AG04449 (cell line): ENCODE measurements at places on chromosomes 3 and 15.

- no peak for DNase-seq
Measured at GRCh38 chr3:196969134-196969659, 564 bp upstream of the PIGZ start.

DNA sequence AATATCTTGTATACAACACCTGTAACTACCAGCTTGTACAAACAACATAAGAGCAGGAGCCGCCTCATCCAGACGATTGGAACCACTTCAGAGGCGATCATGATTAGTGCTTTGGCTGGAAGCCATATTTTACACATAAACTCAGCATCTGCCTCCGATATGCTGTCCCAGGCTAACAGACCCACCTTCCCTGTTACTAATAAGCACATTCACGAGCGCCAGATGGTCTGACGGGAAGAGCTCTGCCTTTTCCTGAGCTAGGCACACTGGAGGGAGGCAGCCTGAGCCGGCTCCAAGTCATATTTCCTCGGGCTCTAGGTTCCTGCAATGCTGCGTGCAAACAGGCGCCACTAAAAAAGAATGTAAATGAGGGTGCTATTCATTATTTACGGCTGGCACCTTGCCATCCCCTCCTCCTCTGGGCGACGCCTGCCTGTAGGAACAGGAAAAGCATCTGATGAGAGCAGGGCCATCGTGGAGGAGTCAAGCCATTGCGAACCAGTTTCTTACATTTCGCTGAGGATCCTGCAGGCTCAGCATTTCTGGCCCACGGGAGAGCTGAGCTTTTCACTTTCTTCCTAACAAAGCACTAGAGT lies 98.2 kb downstream of the ANXA2 start:
- no peak for DNase-seq

- DNase-seq, result no peak
Measured at GRCh38 chr15:88073391-88073691, 183.2 kb downstream of the NTRK3 start.

DNA sequence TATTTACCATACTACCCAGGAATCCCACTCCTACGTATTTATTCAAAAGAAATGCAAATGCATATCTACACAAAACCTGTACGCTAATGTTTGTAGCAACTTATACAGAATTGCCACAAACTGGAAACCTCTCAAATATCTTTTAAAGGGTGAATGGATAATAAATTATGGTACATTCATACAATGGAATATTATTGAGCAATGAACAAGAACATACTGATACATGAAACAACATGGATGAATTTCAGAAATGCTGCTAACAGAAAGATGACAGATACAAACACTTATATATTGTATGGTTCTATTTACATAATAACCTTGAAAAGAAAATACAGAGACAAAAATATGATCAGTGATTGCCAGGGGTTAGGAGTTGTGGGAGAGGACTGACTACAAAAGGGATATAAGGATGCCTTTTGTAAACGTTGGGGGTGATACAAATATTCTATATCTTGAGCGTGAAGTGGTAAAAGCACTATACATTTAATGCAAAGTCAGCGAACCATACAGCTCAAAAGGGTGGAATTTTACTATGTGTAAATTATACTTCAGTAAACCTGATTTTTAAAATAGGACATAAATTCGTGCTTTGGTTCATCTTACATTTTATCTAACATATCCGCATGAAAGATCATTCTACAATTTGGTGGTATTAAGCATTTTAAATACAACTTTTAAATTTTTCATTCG lies 55.0 kb upstream of the FOXB1 start:
- no peak for DNase-seq

GRCh38 chr15:89095073-89095472 lies 6.8 kb downstream of the ABHD2 start:
- no peak for DNase-seq

DNA sequence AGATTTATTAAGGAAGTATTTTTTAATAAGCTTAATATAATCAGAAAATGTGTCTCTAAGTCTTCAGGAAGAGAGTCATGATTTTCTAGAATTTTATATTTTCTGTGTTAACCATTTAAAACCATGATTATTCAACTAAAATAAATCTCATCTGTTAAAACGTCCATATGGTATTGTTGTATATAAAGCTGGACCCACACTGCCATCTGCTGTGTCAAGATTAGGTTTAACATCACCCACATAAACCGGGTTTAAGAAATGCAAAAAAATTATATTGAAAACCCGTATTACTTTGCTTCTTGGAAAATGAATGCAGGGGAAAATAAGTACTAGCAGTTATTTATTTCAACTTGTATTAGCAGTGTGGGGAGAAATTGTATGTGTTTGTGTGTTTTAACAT lies 9.5 kb upstream of the CCDC66 start:
- DNase-seq, result no peak

DNA sequence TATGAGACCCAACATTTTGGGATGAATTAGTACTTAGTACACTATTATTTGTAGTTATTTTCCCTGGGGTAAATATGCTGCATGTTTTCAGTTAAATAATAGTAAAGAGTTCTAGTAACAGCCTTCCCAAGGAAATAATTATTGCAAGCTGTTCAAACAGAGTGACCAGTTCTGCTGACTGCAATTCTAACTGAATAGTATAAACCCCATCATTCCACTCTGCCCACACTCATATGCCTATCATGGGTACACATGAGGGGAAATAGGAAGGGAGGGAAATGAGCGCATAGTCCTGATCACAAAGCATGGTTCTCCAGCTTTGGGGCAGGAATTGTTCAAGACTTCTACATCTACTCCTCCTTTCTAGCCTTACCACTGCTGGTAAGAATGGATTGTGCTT lies 18.7 kb downstream of the UQCC5 start:
- no peak for DNase-seq

- no peak for DNase-seq
Measured at GRCh38 chr15:70486451-70487386, 276.6 kb downstream of the UACA start.

GRCh38 chr3:32817558-32818228 lies at the start of gene TRIM71:
Gene TRIM71, plus strand, starts transcription at chr3:32817997. Its CDS starts 84 bp downstream, at chr3:32818081.
- no peak for DNase-seq

GRCh38 chr15:27422997-27423396 lies 452.0 kb downstream of the GABRG3 start:
- no peak for DNase-seq

DNA sequence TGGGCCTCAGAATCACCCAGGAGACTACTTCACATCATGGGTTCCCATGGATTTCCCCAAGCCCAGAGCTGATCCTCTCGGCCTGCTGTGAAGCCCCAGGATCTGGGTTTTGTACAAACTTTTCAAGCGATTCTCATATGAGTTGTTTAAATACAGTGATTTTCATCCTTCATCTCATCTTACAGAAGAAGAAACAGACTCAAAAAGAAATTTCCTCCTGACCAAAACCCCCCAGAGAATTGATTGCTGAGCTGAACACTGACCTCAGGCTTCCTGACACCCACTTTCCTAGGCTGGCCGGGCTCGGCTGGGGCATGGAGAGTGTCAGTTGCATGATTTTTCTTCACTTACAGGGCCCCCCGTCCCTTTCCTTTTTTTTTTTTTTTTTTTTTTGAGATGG lies 60.3 kb downstream of the BDH1 start:
- no peak for DNase-seq

DNA sequence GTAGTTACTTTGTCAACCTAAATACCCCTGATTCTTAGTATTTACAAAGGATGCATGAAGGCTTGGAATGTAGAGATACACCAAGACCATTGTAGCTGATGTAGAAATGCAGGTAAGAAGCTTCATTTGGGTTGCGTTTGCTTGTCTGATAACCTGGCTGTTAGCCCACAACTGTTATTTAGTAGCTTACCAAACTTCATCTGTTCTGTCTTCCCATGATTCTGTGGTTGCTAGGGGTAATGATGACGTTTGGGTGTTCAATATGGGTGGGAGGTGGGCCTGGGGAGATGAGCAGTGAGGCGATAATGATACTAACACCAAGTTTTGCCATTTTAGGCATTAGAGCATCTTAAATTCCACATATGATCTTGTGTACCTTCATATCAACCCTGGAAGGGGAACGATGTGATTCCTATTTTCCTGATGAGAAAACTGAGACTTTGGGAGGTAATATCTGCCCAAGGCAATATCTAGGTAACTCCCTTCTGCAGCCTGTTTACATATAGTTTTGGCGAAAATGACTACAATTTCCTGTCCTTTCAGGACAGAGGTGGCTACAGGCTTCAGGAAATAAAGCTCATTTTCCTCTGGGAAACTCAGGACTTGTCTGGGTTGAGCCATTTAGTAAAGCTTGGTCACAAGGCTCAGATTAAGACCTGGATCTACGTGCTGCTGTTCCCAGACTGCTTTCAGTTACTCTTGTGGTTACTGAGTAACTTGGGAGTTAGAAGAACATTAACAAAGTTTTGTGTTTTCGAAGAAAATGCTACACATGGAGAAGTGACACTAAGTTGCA lies 26.8 kb downstream of the FNDC3B start:
- no peak for DNase-seq

DNA sequence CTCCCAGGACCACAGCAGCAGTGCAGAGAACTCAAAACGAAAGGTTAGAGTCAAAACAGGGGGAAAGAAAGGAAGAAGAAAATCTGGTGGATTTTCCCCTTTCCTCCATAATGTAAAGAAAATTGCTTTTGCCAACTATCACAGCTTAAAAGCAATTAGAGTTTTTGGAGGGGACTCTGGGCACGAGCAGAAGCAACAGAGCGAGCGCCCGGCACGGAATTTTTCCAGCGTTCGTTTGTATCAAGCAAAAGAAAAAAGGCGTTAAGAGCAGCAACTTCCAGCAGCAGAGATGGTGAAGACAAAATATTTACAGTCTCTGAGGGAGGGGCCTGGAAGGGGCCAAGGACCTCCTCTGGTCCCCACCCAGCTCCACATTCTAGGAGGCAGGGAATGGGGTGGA lies 174.9 kb upstream of the LINGO1 start:
- DNase-seq, result no peak

DNA sequence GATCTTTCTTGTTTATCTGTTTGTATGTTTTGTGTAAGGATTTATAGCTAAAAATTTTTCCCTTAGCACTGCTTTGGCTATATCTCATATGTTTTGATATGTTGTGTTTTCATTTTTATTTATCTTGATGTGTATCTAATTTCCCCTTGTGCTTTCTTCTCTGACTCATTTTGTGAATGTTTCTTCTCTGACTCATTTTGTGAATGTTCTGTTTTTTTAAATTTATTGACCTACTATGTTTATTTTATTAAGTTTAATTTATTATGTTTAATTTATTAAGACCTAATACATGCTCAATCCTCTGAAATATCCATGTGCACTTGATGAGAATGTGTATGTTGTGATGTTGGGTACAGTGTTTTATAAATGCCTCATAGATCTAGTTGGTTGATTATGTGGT lies 793.5 kb upstream of the CADM2 start:
- DNase-seq, result no peak

GRCh38 chr15:83398626-83399025 lies 48.5 kb upstream of the SH3GL3 start:
- DNase-seq, result peak; percentile 28

- no peak for DNase-seq
Measured at GRCh38 chr3:14141144-14141543, 16.3 kb downstream of the TMEM43 start.

DNA sequence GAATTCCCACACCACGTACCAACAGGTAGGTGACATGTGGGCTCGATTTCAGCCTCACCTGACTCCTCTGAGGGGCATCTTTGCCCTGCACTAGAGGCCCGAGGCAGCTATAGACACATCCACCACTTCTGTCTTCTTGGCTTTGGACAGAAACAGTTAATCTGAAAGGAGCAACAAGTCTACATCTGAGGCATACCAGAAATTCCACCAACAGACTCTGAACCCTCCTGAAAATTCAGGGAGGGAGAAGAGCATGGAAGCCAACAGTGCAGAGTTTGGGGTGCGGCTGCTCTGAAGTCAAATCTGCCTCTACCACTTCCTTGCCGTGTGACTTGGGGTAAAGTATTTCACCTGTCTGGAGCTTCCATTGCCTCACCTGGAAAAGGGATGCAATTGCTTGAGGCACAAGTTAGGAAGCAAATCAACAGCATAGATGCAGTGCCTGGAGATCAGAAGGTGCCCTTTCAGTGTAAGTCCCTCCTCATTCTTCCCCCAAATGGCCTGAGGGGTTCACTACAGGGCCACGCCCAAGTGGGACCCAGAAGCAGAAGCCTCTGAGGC lies 119.8 kb downstream of the SHQ1 start:
- DNase-seq, result no peak

- no peak for DNase-seq
Measured at GRCh38 chr15:35111861-35112260, 26.8 kb upstream of the NANOGP8 start.

DNA sequence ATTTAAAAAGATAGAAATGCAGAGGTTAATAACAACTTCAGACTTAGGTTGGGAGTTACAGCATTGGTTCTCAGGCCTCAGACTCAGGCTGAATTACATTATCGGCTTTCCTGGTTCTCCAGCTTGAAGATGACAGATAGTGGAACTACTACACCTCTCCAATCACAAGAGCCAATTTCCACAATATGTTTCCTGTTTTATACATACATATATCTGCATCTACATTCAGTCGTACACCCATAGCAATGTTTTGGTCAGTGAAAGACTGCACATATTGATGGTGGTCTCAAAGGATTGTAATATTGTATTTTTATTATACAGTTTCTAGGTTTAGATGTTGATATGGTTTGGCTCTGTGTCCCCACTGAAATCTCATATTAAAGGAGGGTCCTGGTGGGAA lies 35.4 kb downstream of the AADACL2 start:
- DNase-seq, result no peak

DNA sequence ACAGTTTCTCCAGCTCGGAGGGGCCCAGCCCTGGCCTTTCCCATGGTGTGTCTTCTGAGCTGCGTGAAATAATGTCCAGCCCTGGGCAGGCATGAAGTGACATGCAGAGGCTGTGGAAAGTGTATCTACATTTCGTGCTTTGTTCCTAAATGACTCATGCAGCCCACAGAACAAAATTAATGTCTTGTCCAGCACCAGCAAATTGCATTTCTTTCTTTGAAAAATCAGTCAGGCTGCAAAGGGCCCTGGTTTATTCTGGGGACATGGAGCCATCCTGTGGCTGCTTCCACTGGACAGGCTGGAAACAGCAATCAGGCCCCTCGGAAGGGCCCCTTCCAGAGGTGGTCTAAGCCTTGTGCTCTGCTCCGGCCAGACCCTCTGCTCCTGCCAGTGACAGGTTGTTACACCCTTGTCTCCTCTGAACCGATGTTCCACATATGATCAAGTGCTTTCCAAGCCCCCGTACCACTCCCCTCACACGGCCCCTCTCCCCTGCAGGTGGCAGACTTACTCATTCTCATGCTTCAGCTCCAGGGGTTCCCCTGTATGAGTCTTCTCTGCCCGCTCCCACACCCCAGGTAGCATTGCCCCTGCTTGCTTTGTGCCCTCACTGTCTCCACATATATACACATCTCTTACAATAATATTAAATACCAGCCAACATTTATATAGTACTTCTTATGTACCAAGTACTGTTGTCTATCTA lies 33.7 kb downstream of the CRYGS start:
- no peak for DNase-seq

- no peak for DNase-seq
Measured at GRCh38 chr3:180362081-180362480, 239.9 kb upstream of the TTC14 start.

- DNase-seq, result no peak
Measured at GRCh38 chr3:61333192-61333961, 82.1 kb upstream of the FHIT start.
